ENCODE measurements at places on chromosomes 11 and 22. TPM values are rescaled to one million over a fixed set of nuclear protein-coding genes. Genes with fewer than 3 reads are reported as not detected.

GRCh38 chr11:70073871-70074371 lies 4.2 kb upstream of the ANO1 start:
- no peak for DNase-seq

- peak; percentile 14 for DNase-seq
Observed at GRCh38 chr11:69670158-69670845, 4.9 kb downstream of the LTO1 start.

- DNase-seq: no peak
Observed at GRCh38 chr11:129346916-129347315, 28.7 kb upstream of the BARX2 start.

Gene FGF4
- total RNA-seq: not detected

GRCh38 chr11:26227301-26227746 lies 104.6 kb upstream of the ANO3 start:
- DNase-seq: no peak

- DNase-seq: peak; percentile 45
Observed at GRCh38 chr11:765025-765801, 12.1 kb downstream of the GATD1 start.

- DNase-seq: no peak
Observed at GRCh38 chr11:44601471-44602370, 36.3 kb downstream of the CD82 start.

DNA sequence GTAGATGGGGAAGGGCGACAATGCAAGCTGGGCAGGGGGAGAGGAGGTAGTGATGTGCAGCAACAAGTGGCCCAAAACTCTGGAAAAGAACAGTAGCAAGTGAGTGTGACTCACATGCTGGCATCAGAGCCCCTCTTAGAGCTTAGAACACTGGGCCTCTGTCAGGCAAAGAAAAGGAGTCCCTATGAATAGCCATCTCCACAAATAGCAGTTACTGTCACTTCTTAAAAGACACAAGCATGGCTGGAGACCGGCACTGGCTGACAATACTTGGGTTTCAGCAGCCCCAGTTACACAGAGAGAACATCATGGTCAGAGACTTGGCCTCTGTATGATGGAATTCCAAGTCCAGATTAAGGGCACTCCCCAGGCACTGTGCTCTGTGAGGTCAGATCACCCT lies 58.2 kb downstream of the PRCP start:
- no peak for DNase-seq

DNA sequence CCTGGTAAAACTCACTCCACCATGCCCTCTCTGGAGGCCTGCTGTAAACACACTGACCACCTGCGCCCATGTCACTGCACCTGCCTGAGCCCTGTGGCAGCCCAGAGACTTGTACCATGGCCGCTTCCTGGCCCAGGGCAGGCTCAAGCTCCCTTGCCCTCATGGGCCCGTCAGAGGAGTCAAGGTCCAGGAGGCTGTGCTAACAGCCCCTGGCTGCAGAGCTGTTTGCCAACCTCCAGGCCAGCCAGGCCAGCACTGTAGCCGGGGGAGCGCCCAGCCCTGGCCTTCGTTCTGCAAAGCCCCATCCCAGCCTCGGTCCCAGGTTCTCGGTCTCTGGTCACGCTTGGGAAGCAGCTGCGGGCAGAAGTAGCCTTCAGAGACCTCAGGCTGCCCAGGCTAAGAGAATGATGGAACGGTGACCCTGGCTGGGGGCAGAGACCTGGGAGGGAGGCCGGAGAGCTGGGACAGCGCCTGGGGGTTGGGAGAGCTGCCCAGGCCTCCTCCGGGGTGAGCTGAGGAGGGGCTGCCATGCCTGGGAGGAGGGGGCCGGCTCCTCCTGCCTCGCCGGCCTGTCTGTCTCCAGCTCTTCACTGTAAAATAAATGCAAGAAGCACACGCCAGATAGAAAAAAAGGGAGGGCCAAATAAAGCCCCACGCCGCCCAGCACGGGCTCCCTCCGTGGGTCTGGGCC lies 11.9 kb upstream of the TCF20 start:
- no peak for DNase-seq

Gene LRRC55
- not detected for total RNA-seq

DNA sequence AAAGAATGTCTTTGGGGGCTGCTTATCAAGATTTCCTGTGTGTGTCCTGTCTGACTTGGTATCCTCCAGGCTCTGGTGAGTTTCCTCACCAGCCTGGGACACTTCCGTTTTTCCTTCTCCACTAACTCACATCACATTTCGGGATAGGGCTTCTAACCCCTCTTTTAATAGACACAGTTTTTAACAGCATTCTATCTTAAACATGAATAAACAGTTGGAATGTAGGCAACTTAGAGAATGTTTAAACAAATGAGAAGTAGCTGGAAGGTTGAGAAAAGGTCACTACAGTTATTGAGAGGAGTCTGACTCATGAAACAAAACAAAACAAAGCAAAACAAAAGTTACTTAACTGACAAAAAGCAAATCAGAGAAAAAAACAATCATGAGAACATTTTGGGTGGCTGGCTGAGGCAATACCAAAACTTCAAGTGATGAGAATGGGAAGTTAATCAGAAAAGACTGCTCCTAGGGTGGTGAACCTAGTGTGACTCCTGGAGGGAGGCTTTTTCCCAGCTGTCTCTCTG lies 64.7 kb upstream of the CTSC start:
- no peak for DNase-seq

DNA sequence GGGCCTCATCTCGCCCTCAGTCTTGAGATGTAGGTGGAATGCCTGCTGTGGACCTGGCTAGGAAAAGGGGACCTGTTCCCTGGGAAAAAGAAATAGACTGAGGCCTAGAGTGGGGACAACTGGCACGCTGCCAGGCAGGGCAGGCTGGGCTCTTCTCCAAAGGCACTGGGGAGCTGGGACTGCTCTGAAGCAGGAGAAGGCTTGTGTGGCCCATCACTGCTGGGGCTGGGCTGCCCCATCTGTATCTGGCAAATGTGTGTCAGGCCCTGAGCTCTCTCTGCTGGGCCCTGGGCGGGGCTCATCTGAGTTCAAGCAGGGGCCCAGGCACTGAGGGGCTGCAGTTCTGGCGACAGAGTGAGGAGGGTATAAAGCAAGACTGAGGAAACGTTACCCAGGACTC lies 32.9 kb downstream of the ARVCF start:
- no peak for DNase-seq

DNA sequence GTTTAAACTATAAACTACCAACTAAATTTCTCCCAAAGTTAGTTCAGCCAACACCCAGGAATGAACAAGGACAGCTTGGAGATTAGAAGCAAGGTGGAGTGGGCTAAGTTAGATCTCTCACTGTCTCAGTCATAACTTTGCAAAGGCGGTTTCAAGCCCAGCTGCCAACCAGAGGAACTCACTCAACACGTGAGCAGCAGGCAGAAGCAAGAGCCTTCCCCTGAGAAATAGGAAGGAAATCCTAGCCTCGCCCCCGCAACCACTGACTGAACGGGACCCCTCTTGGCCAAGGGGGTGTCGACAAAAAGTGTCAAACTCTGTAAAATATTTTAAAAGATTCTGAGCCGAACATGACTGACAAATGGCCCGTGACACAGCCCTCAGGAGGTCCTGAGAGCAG lies 4.4 kb upstream of the KRTAP5-9 start:
- no peak for DNase-seq

Gene GRK2
- total RNA-seq: 249 TPM

- no peak for DNase-seq
Observed at GRCh38 chr22:19757140-19757984, 3.2 kb upstream of the TBX1 start.

DNA sequence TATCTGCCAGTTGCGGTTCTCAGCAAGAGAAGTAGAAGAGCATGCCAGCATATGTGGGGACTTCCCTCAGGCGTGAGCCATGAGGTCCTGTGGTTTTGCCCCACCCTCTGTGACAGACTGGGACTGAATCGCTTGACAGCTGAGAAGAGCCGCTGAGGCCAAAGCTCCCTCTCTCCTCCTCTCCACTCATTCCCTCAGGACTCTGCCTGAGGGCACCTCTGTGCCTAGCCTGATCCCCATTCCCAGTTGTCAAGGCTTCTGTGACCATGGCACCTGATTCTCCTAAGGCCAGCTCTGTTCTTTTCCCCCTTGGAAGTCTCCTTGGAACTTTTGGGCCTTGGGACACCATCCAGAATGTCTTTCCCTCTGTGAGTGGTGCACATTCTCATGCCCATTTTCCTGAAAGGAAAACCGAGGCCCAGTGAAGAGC lies 27.0 kb downstream of the ART5 start:
- peak; percentile 25 for DNase-seq

Measured in activated T-helper 1 cell treated with anti-CD3 and anti-CD28 coated beads, Interleukin-12 subunit alpha, Interleukin-12 subunit beta, Interleukin-2, Interleukin-4 antibody, amounts not matched to agents 30 ng/mL and 10 ng/mL and 1 ng/mL, durations not matched to agents 14 hours and 24 hours and 36 hours (primary cell).